ENCODE measurements at places on chromosomes 4 and X.

DNA sequence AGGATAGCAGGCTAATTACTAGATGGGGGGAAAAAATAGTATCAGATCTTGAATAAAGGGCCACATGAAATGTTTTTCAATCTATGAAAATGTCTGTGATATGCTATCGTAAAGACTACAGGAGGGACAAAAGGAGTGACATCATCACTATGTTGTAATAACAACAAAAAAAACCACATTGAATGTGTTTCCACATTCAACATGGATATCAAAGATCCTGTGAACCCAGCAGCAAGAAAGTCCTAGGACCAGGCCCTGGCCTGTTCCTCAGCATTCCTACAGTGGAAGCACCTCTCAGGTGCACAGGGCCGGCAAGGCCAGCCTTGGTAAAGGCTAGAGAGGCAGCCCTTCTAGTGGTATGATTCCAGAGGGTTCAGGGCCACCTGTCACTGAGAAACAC lies 118.3 kb downstream of the RELL1 start:
- no peak for DNase-seq

GRCh38 chr4:140742838-140743193 lies 13.4 kb downstream of the TBC1D9 start:
- no peak for DNase-seq

GRCh38 chrX:19747652-19748610 lies 139.5 kb downstream of the SH3KBP1 start:
- no peak for DNase-seq

DNA sequence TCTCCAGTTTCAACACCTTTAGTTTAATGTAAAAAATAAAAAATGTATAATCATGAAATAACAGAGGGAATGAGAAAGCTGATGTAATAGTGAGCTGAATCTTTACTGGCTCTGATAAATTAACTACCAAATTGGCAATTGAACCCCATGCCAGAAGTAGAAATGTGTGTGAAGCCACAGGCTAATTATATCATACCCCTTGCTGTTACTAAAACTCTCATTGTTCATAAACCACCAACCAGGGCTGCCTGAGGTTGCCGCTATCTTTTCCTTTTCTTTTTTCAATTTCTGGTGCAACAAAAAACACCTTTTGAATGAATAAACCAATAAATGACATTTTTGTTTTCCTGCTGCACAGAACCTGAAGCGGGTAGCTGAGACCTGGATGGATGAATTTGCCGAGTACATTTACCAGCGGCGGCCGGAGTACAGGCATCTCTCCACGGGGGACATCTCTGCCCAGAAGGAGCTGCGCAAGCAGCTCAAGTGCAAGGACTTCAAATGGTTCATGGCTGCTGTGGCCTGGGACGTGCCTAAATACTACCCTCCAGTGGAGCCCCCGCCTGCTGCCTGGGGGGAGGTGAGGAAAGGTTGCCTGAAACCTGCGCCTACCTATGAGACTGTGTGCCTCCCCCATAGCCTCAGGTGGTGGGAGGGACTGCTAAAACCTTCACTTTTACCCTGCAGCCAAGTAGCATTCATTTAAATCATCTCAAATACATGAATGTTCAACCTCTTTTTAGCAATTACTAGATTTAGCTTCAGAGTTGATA lies 216.7 kb upstream of the GALNT7 start:
- no peak for DNase-seq

- no peak for DNase-seq
Observed at GRCh38 chr4:98516441-98517217, 141.8 kb downstream of the TSPAN5 start.

GRCh38 chrX:109728173-109728535 lies 4.9 kb downstream of the ACSL4 start:
- no peak for DNase-seq

GRCh38 chrX:10233696-10234095 lies 76.9 kb downstream of the CLCN4 start:
- DNase-seq: no peak

- no peak for DNase-seq
Observed at GRCh38 chrX:56766554-56767347, 37.7 kb downstream of the NBDY start.

GRCh38 chr4:84499624-84499982 lies 511 bp upstream of the NKX6-1 start:
- DNase-seq: no peak

GRCh38 chr4:117412661-117413060 lies 327.3 kb upstream of the TRAM1L1 start:
- DNase-seq: no peak

GRCh38 chrX:41588271-41588670 lies 100.5 kb upstream of the GPR34 start:
- no peak for DNase-seq

GRCh38 chr4:177322881-177323280 lies 13.2 kb downstream of the NEIL3 start:
- DNase-seq: no peak

DNA sequence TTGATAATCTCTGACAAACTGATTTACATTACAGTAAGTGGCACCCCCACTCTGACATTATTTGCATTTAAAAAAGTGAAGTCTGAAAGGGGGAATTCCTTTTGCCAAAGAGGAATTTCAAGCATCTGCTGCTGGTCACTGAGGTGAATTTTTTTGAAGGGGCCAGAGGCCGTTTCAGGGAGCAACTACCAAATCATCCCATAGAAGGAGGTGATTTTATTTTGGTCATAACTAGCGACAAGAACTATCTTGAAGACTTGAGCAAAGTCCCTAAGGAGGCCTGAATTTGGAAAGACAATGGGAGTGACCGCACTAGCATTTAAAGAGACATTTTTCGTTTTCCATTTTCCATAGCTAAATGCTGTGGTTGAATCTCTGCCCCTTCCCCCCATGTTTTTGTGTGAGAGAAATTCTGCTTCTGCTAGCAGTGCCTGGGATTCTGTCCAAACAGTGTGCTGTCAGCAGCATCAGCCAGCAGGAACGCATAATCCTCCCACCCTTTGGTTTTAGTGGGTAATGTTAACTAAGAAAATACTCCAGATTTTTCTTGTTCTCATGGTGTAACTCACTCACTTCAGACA lies 110.1 kb upstream of the MED14 start:
- DNase-seq: no peak

DNA sequence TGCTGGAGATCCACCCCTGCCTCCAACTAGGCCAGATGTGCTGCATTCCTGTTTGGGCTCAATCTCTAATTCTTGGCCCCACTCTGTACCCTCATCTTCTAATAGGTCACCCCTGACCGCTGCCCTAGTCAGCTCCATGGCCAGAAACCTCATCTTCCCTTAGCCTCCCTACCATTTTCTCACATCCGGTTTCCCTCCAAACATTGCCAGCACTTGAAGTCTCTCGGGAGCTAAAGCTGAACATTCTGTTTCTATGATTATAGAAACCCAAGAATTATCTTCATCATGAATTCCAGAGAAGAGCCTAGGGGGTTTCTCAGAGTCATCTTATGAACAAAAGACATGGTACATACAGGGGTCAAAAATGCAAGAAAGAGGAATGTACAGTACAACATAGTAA lies 179.7 kb downstream of the AMELX start:
- no peak for DNase-seq

- DNase-seq: no peak
Observed at GRCh38 chr4:154441982-154442381, 49.6 kb downstream of the DCHS2 start.

All from cerebellar nuclear complex (tissue), 1 donor.